Calu3 (cell line): ENCODE measurements at places on chromosomes 2 and 18. TPM values are rescaled to one million over a fixed set of nuclear protein-coding genes. Genes with fewer than 3 reads are reported as not detected.

The SERPINE2 gene
- total RNA-seq: 34.7 and 39.7 TPM in 2 replicates

The TEKT4 gene
- total RNA-seq: 0.24 TPM in 1 of 2 replicates, not detected in the other

- DNase-seq: no peak
These were observed 24.2 kb upstream of the PRLH start for GRCh38 chr2:237542001-237542704.

- peak; percentile 53 for DNase-seq
These were observed 24.2 kb upstream of the CASP8 start for GRCh38 chr2:201235860-201236811.

DNA sequence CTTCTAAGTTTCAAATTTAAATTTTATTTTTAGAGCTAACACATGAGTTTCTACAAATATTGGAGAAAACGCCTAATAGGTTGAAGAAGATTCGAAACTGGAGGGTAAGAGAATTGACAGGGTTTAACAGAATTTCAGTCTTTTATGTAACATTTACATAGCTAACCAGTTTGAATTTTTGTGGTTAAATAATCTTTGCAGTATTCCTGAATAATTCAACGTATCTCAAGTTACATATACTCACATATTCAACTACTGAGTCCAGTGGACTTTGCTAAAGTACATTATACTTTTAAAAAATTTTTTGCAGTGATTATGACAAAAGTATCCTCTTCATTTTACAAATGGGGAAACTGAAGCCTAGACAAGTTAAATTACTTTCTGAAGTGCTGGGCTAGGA is 34.0 kb downstream of the CCNT2 start:
- DNase-seq: no peak

- DNase-seq: no peak
These were observed 1495.5 kb upstream of the ACVR2A start for GRCh38 chr2:146349334-146349733.

GRCh38 chr2:149627111-149627801 is 39.7 kb upstream of the MMADHC start:
- DNase-seq: no peak

- DNase-seq: no peak
These were observed 807 bp downstream of the GAREM1 start for GRCh38 chr18:32469691-32470459.

GRCh38 chr2:3785220-3785889 is 82.0 kb downstream of the DCDC2C start:
- DNase-seq: no peak

GRCh38 chr2:147824620-147825019 is 20.2 kb upstream of the ACVR2A start:
- no peak for DNase-seq

DNA sequence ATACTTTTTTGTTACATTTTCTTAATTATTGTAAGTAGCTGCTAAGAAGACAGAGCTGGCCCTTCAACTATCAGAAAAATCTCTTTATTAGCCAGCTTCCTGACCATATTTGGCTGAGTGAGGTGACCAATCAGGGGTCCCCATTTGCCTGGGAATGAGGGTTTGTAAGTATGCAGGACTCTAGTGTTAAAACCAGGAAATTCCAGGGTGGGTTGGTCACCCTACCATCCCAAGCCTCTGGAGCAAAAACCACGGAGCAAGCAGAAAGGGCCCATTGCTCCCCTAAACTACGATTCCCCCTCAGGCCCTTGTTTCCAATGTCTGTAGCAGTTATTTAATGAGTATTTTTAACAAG is 165.6 kb upstream of the NCKAP5 start:
- no peak for DNase-seq

GRCh38 chr18:61616111-61616610 is 276.6 kb downstream of the RNF152 start:
- DNase-seq: no peak

DNA sequence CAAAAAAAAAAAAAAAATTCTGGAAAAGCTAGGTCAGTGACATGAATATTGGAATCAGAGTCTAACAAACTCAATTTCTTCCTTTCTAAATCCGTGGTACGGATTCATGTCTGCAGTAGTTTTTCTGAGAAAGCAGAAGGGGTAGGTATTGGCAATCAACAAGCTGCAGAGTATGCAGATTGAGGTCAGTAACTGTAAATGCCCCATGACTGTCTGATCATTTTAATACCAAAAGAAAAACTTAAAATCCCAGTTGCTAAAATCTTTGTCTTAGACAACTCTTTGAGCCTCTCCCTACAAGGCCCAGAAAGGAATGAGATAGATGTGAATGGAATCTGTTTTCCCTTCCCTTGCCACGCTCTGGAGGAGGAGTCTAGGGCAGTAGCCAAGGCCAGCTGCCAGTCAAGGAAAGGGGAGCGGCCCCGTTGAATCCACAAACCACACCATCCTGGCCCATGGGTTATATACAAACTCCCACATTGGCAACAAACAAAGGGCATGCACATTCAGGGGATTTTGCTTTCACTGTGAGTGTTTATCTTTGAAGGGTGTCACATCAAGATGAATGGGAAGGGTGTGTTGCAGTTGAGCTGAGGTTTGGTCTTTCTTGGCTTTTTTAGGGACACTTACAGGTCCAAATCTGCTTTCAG is 6.1 kb upstream of the CASP8 start:
- DNase-seq: peak; percentile 70

- DNase-seq: no peak
These were observed 25.4 kb downstream of the KIF5C start for GRCh38 chr2:148900350-148900837.
